Activated CD4-positive, alpha-beta memory T cell treated with anti-CD3 and anti-CD28 coated beads, Interleukin-2, amount 10 ng/mL, durations not matched to agents 7 days and 5 days (primary cell): ENCODE measurements at places on chromosomes 5 and 9. TPM values are rescaled to one million over a fixed set of nuclear protein-coding genes. Genes with fewer than 3 reads are reported as not detected.

DNA sequence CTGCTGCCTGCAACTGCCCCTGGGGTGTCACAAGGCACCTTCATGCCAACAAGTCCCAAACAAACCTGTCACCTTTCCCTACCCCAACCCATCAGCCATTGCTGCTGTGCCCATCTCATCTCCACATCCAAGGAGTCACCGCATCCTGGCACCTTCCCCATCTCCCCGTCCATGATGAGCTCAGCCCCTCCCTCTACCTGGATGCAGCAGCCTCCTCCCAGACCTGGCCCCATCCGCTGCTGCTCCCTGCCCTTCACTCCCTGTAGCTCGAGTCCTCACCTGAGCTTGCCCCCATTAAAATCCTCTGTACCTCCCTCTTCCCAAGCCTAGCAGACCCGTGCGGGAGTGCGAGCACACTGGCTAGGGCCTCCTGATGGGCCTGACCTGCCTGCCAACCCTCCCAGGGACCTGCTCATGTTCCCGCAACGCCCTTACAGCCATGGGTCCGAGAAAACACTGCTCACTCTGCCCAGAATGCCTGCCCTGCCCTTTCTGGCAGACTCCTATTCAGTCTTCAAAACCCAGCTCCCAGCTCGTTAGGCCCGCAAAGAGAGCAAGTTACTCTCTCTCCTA lies 110.6 kb downstream of the ADAMTS2 start:
- H3K27me3 ChIP-seq: no peaks in the 10 kb centered on the region
- no peaks in the 10 kb centered on the region for H3K4me1 ChIP-seq
- no peaks in the 10 kb centered on the region for H3K36me3 ChIP-seq
- DNase-seq: no peak
- no peak overlapping the region for H3K4me3 ChIP-seq
- no peak overlapping the region for H3K27ac ChIP-seq

DNA sequence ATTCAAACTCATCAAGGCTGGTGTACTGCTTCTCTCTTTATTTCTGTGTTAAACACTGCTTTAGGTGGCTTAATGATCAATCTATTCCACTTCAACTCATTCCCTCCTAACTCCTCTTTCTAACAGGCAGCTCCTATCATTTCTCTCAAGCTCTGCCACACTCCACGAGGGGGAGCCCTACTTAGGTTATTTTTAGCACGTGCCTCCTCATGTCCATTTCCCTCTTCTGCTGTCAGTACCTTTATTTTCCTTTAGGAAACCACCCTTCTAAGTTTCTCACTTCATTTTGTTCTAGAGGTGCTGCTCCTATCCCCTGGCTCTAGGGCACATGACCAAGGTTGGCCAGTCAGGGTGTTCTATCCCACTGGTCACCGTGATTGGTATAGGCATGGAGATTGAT lies 6.7 kb upstream of the BRINP1 start:
- H3K4me3 ChIP-seq: no peak overlapping the region
- peaks cover 4% of the 10 kb centered on the region for H3K27me3 ChIP-seq
- no peaks in the 10 kb centered on the region for H3K4me1 ChIP-seq
- no peak overlapping the region for H3K27ac ChIP-seq
- DNase-seq: no peak
- no peaks in the 10 kb centered on the region for H3K36me3 ChIP-seq

DNA sequence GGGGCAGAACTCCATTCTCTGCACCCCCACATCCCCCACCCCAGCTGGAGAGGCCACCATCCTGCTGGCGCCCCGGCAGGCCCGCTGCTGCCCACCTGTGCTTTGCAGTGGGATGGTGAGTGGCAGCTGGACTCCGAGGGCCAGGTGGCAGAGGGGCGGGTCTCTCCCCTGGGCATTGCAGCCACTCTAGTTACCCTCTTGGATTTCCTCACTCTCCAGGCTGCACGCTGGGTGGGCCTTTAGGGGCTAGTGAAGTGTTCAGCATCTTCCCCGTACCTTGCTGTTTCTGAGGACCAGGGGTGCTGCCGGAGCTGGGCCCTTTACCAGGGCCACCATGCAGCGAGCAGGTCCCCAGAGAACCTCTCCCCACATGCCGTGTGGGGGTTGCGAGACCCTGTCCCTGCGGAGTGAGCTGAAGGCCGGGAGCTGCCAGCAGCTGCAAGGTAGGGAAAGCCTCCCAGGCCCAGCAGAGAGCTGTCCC lies 88.4 kb upstream of the SH3PXD2B start:
- H3K27me3 ChIP-seq: peaks cover 4% of the 10 kb centered on the region
- H3K4me1 ChIP-seq: no peaks in the 10 kb centered on the region
- no peaks in the 10 kb centered on the region for H3K36me3 ChIP-seq
- no peak overlapping the region for H3K4me3 ChIP-seq

DNA sequence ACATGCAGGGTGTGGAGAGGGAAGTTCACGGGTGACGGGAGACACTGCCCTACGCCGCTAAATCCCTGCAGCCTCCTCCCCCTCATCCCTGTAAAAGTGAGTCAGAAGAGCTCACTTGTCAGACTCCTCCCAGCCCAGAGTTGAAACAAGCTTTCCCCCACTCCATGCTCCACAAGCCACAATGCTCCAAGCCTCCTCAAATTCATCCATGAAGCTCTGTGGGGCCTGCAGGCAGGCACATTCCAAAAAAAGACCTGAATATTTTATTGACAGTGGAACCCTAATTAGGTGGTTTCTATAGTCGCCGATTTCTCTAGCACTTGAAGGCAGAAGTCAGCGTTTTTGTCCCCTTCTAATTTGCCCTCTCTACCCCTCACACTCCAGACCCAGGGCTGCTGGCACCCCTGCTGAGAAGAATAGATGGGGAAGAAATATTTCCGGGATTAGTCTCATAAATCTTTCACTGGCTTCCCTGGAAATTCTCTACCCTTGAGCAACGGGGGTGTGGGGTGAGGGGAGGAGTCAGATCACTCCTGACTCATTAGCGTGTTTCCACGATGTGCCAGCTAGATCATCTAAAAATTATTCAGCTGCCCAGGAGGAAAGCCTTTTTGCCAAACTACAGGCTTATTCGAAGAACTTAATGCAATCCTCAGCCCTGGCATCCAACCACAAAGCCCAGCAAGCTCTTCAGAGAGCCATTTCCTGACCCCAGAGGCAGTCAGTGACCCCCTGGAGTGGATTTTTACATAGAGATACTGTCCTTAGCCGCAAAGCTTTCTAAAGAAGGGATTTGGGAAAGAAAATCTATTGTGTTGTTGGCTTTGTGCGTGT lies 97.1 kb downstream of the ENC1 start:
- H3K27me3 ChIP-seq: peaks cover 6% of the 10 kb centered on the region
- H3K4me3 ChIP-seq: no peak overlapping the region

DNA sequence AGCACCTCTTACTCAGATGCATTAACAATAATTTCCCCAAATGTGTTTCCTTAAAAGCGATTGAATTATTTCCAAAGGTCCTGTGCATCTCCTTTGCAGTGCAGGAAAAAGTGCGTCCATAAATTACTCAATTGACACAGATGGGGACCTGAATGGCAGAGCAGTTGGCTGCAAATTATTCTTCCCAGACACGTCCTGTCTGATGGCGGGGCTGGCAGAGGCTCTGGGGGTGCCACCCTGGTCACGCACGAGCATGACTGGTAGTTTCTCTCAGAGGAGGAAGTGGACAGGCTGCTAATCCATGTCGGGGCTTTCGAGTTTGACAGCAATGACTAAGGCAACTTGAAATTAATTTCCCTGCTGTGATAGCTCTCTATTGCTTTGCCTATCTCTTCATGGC lies 264.8 kb upstream of the BRINP1 start:
- no peak overlapping the region for H3K4me3 ChIP-seq
- no peak for DNase-seq
- no peaks in the 10 kb centered on the region for H3K4me1 ChIP-seq
- no peak overlapping the region for H3K27ac ChIP-seq

- peaks cover 1% of the 10 kb centered on the region for H3K4me1 ChIP-seq
- H3K4me3 ChIP-seq: no peak overlapping the region
- no peak overlapping the region for H3K27ac ChIP-seq
- DNase-seq: no peak
- H3K36me3 ChIP-seq: peaks cover 12% of the 10 kb centered on the region
Observed at GRCh38 chr9:75002422-75003023, 25.6 kb downstream of the CARNMT1 start.

DNA sequence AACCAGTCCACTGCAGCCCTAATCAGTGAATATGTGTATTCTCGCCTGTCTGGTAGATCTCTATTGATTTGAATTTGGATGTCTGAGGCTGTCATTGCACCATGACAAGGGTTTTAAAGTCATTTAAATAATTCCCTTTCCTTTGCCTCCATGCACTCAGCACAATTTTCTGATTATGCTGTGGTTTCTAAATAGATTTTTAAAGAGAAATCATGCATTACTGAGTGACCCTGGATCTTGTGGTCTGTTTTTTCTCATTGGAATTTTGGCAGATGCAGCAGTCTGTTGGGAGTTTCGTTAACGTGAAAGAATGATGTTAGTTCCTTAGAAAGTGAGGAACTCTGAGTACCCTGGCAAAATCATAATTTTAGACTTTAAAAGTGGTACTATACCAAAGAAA lies 396.0 kb downstream of the LRRC70 start:
- no peaks in the 10 kb centered on the region for H3K36me3 ChIP-seq
- DNase-seq: no peak
- H3K4me3 ChIP-seq: no peak overlapping the region
- H3K4me1 ChIP-seq: no peaks in the 10 kb centered on the region
- no peak overlapping the region for H3K27ac ChIP-seq
- H3K27me3 ChIP-seq: no peaks in the 10 kb centered on the region

- peaks cover 10% of the 10 kb centered on the region for H3K27me3 ChIP-seq
- no peak for DNase-seq
- no peak overlapping the region for H3K4me3 ChIP-seq
- H3K4me1 ChIP-seq: no peaks in the 10 kb centered on the region
- no peaks in the 10 kb centered on the region for H3K36me3 ChIP-seq
Observed at GRCh38 chr9:101498323-101498722, 35.3 kb upstream of the RNF20 start.

The ACOT12 gene
- total RNA-seq: not detected

The SMAD5 gene
- total RNA-seq: 11.8 TPM

The MRPL41 gene
- total RNA-seq: 51.6 TPM
